ENCODE measurements at places on chromosomes 3 and 15. TPM values are rescaled to one million over a fixed set of nuclear protein-coding genes. Genes with fewer than 3 reads are reported as not detected.

- DNase-seq: no peak
Observed at GRCh38 chr3:167777356-167777755, 41.8 kb downstream of the SERPINI1 start.

DNA sequence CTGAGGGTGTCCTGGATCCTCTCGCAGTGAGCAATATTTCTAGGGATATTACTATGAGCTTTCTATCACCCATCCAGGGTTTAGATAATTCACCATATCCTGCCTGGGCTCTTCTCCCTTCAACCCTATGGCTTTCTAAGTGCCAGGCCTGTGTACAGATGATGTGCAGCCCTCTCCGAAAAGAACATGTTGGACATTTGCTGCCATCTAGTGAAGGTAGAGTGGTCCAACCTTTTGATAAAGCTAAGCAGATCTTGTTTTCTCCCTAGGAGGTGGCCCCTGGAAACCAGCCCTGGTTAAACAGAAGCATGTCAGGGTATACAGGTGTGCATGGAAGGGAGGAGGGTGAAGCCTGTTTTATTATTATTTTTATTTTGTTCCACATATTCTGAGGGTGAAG, 27.9 kb upstream of the SCN10A start:
- DNase-seq: no peak

- DNase-seq: no peak
Observed at GRCh38 chr3:106184540-106185457, 316.0 kb upstream of the CBLB start.

- DNase-seq: no peak
Observed at GRCh38 chr3:42403737-42404136, 6.7 kb downstream of the LYZL4 start.

The GRK7 gene
- not detected for total RNA-seq

- DNase-seq: no peak
Observed at GRCh38 chr3:134009345-134010000, 20.3 kb downstream of the SLCO2A1 start.

- peak; percentile 87 for DNase-seq
Observed at GRCh38 chr3:182980204-182981037, at the start of gene DCUN1D1. Gene DCUN1D1 (minus strand): TSS chr3:182980538. CDS start chr3:182980489, 49 bp downstream.

- DNase-seq: no peak
Observed at GRCh38 chr15:61946778-61947177, 113.5 kb downstream of the VPS13C start.

All from WTC11 (cell line).